ENCODE measurements at places on chromosomes 5 and 9.

DNA sequence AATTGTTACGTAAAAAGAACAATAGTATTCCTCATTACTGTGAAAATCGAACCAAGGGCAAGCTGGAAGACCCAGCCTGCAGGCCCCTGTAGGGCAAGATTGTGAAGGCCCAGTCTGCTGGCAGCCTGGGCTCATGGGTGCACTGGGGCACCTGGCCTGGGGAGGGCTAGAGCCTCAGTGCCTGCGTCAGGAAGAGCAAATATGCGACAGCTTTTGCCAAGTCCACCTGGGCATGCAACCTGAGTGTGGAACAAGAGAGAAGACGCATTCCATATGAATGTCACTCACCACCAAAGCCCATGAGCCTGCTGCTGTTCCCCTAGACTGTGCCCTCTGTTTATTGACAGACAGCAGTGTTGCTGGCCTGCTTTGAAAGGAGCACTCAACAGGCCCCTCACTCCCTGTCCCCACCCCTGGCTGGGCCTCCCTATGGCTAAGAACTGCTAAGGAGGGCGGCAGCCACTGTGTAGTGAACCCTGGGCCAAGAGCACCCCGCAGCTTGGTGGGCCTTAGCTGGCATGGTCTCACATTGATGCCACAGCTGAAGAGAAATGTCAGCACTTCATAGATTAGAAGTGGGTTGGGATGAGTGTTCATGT is 28.2 kb downstream of the PSD2 start:
- no peak for DNase-seq

- no peak for DNase-seq
These were observed 127.3 kb upstream of the NR4A3 start for GRCh38 chr9:99694393-99694792.

GRCh38 chr5:73454379-73455036 is 5.9 kb upstream of the FOXD1 start:
- DNase-seq: peak; percentile 76

DNA sequence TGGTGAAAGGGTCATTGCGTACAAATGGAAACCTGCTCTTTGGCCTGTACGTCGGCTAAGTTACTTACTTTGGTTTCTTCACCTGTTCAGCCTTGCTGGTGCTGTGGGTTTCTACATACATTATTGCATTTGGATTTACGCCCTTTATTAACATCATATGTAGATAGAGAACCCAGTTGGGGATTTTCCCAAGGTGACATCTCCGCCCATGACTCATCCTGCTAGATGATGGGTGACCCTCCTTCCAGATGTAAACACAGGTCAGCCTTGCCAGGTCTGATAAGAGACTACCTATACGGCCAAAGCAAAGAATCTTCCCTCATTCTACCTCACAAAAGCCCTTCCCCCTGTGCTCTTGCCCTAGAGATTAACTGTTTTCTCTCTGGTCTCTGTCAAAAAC is 360.9 kb downstream of the KDM4C start:
- no peak for DNase-seq
